ENCODE measurements at places on chromosomes 6 and 20.

DNA sequence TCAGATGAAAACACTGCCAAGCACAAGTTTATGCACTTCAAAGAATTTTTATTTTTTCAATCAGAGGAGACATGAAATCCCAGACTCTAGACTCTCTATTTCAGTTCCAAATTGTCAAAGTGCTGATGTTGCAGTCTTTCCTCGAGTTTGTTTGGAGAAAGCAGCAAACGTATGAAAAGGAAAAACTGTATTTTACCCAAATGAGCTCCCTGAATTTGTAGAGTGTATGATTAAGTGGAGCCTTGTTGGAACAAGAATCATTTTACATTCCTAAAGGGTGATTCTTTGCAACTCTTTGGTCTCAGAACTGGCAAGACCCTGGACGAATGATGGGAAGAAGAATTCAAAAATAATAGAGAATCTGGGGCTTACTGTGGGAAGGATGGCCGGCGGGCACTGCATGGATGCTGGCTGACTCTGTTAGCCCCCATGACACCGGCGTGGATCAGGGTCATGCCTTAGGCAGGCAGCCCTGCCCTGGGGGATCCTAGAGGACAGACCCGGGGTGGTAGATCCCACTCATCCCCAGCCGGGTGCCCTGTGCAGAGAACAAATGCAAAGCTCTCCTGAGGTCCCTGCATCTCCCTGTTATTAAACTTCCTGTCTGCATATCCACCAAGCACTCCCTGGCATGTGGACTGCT lies 207.4 kb downstream of the FNDC1 start:
- no peak for DNase-seq

DNA sequence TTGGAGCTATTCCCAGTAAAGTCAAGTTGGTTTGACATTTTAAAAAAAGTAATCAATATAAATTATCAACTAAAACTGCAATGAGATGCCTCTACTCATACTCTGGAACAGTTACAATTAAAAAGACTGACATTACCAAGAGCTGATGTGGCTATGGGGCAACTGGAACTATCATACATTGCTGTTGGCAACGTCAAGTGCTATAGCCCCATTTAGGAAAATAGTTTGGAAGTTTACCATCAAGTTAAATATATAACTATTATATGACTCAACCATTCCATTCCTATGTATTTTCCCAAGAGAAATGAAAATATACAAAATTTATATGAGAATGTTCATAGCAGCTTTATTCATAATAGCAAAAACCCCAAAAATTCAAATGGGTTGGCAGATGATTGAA lies 111.4 kb upstream of the HDGFL1 start:
- DNase-seq, result no peak

- peak; percentile 91 for DNase-seq
Observed at GRCh38 chr6:33410711-33411631, at the start of gene PHF1. TSS of gene PHF1 (plus strand) at chr6:33411014. CDS start at chr6:33412264, 1,250 bp downstream.

GRCh38 chr6:40550202-40551101 lies 36.7 kb downstream of the LRFN2 start:
- DNase-seq, result peak; percentile 31

DNA sequence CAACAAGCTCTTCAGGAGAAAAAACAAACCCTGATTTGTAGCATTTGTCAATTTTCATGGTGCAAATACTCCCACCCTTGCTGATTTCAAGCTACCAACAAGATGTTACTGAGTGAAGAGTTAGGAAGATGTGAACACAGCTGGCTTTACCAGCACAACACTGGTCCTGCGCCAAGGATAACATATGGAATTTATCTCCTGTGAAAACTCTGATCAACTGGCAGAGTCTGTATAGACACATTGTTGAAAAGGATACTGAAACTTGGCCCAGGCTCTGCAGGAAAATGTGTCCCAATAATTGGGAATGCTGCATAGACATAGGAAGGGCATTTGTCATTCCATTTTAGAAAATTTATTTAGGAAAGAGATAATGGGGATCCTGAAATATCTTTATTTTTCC lies 29.0 kb downstream of the OTOR start:
- no peak for DNase-seq

DNA sequence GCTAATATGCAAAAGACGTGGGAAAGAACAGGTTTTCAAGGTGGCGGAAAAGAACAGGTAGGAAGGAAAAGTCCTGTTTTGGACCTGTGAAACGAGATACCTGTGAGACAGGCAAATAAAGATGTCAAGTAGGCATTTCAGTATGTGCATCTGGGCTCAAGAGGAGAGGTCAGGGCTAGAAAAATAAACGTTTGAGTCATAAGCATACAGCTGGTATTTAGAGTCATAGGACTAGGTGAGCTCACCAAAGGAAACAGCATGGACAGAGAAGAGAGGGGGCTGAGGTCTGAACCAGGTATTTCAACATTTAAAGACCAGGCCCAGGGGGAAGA lies 14.9 kb downstream of the MTFR2 start:
- peak; percentile 14 for DNase-seq

- no peak for DNase-seq
Observed at GRCh38 chr20:4812641-4813075, 90.9 kb downstream of the PRND start.

- no peak for DNase-seq
Observed at GRCh38 chr6:41589223-41589622, 43.0 kb downstream of the FOXP4 start.

GRCh38 chr6:28354688-28355554 lies 5.2 kb downstream of the ZKSCAN3 start:
- DNase-seq, result no peak

GRCh38 chr20:4809707-4810106 lies 88.0 kb downstream of the PRND start:
- no peak for DNase-seq

DNA sequence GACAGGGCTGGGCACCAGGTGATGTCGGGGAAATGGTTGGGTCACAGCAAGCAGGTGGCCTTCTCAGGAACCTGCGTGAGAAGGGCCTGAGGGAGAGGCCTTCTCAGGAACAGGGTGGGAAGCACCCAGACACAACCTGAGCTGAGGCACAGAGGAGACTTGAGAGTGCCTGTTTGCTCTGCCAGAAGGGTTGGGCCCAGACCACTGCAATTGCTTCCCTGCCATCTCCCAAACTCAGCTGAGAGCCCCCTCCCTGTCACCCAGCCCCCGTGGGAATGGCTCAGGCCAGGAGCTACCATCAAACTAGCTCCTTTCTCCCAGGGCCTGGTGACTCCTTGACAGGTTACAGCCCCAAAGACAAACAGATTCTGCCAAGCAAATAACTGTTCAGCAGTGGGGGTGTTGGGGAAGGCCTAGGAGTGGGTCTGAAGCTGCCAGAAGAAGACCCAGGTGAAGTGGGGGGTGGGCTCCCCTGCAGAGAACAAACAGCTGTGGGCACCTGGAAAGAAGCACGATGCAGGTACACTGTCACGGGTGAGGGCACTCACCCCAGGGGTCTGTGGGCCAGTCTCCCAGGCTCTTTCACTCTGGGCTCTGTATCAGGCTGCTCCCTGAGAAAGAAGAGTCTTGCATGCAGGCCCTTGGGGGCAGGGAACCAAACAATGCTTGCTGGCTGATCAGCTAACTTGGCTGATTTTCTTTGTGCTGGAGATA lies 30.4 kb upstream of the SPDEF start:
- DNase-seq, result no peak

DNA sequence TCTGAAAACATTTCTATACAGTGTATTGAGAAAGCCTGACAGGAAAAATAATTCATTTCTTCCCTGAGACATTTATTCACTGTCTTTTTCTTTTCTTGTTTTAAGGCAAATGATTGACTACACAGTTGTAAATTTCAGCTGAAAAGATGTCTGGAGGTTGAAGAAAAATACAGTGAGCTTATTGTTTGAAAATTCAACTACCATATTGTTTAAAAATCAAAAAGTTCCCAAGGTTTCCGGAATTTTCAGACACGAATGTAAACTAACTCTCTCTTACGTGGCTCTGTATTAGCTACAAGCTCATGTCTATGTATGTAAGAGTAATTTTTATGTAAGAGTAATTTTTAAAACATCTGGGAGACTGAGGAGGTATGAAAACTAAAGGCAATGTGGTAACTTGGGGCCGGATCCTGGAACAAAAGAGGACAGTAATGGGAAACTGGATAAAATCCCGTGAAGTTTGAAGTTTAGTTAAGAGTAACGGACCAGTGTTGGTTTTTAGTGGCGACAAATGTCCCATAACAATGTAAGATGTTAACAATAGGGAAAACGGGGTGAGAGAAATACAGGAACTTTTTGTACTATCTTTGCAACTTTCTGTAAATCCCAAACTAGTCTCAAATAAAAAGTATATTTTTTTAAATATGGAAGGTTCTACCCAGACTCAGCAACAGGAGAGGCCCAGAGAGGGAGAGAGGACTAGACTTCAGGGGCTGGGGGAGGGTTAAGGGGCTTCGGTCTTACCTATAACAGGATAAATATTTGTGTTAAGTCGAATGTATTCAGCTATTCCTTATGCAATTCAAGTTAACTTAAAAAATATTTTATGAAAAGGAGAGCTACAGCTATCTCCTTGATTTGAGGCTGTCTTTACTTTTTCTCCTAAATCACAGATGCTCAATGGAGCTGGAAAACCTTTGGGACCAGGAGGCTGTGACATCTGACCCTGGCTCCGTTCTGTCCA lies 1.3 kb downstream of the PTGIS start:
- no peak for DNase-seq

DNA sequence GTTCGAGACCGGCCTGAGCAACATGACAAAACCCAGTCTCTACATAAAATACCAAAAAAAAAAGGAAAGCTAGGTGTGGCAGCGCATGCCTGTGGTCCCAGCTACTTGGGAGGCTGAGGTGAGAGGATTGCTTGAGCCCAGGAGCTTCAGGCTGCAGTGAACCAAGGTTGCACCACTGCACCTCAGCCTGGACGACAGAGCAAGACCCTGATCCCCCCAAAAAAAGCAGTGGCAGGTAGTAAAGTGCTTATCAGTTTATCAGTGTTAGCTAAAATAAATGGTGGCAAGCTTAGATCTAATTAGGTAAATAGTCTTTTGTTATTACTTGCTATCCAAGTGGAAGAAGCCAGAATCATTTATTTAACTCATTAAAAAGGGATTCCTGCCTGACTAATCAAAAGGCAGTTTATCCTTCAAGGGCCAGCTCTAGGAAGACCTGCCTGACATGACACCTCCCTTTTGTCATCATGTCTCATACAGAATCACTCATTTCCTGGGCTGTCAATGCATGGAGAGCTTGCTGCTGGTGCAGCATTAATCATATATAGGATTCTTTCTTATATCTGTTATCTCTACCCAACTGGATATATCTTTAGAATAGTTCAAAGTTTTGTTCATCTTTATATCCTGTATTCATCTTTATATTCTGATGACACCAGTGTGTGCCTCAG lies 9.6 kb downstream of the DSTN start:
- no peak for DNase-seq

DNA sequence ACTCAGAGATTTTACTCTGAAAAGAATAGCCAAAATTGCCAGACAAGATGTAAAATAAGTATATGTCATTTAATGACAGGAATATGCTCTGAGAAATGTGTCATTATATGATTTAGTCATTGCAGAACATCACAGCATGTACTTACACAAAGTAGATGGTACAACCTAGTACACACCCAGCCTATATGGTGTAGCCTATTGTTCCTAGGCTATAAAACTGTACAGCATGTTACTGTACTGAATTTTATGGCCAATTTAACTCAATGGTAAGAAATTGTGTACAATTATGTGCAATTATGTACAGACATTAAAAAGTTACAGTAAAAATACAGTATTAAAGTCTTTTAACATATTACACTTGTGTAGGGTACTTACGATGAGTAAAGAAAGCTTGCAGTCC lies 311.9 kb upstream of the EPHA7 start:
- no peak for DNase-seq

DNA sequence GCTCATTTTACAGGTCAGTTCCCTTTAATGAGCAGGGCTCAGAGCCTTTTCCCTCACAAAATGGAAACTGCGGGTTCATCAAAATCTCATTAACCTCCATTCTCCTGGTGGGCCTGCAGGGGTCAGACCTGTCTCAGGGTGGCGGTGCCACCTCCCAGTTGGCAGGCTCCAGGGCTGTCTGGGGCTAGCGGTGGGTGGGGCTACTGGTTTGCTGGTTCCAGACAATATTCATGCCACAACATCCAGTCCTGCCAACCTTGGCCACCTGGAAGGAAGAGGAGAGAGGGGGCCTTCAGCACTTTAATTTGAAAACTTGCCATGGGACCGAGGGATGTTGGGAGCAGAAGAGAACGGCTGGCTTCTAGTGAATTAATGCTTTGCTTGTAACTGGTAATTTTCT lies 41.9 kb upstream of the CTNNBL1 start:
- DNase-seq, result no peak

GRCh38 chr20:8627340-8628004 lies 441.4 kb upstream of the PLCB4 start:
- DNase-seq, result no peak

GRCh38 chr20:9978397-9979004 lies 56.3 kb upstream of the ANKEF1 start:
- DNase-seq, result peak; percentile 42

DNA sequence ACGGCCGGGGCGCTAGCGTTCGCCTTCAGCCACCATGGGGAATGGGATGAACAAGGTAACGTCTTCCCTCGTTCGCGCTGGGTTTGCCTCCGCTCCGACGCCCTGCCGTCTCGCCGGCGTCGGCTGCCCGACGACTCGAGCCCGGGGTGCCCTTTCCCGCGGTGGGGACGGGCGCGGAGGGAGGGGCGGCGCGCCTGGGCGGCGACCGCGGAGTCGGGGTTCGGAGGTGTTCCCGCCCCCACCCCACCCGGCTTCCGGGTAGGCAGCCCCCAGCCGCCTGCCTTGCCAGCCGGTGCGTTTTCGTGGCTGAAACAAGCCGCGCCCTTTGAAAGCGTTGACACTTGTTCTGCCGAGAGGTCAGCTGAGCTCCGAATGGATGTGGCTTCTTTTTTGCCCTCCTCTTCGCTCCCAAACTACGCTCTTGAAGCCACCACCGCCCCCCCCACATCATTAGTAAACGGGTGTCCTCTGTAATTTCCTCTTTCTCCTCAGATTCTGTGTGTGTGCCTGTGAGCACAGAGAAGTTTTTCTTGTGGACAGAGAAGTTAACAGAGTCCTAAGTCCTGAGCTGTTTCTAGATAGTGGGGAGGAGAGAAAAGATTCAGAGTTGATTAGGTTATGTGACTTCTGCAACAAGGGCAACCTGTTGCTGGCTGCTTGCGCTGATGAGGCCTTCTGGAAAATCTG lies 362 bp downstream of the DUSP22 start:
- no peak for DNase-seq

DNA sequence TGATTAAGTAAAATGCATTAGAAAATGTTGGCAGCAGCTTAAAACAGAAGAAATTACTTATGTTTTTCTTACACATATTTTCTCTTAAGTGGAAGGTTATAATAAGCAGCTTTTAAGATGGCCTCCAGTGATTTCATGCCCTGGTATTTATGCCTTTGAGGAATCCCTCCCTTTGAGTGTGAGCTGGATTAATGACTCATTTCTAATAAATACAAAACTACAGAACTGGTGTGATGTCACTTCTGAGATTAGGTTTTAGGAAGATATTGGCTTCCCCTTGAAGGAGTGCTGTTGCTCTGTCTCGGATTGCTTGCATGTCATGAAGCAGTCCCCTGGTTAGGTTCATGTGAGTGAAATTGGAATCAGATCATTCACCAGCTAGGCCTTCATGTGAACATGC lies 143.2 kb upstream of the EPHA7 start:
- DNase-seq, result no peak
